ENCODE measurements at places on chromosomes 16 and 17. TPM values are rescaled to one million over a fixed set of nuclear protein-coding genes. Genes with fewer than 3 reads are reported as not detected.

DNA sequence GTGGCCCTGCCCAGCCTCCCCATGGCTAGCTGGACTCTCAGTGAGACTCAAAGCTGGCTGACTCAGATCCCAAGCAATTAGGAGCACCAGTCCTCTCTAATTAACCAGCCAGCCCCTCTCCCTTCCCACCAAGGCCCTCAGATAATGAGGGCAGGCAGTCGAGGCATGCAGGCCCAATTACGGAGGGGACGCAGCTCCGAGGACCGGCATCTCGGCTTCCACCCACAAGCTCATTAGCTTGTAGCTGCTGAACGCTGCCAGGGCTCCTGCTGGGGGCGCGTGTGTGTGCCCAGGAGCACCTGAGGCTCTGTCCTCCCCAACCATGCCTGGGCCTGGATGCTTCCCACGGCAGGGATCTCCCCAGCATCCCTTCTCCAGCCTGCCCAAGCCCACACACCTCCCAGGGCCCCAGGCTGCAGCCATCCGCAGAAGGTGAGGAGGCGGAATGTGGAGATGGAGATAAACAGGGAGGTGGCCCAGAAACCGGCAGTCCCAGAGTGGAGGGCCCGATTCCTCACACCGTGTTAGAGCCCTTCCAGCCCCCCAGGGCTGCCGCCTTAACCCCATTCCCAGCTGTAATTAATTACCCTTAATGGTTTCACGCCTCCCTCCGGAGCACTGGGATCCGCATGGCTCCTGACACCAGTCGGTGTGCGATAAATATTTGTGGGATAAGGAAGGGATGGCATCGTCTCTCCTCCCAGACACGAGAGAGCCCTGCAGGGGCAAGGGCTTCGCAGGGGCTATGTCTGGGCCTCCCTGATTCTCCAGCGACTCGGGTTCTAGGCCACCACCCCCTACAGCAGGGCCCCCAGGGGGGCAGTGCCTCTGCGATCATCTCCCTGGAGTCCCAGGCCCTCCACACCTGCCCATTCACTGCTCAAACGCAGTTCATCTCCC, 42.2 kb downstream of the RPH3AL start:
- no peak overlapping the region for H3K4me3 ChIP-seq
- H3K27me3 ChIP-seq, result no peaks in the 10 kb centered on the region
- no peak overlapping the region for H3K27ac ChIP-seq
- DNase-seq, result peak; percentile 47

DNA sequence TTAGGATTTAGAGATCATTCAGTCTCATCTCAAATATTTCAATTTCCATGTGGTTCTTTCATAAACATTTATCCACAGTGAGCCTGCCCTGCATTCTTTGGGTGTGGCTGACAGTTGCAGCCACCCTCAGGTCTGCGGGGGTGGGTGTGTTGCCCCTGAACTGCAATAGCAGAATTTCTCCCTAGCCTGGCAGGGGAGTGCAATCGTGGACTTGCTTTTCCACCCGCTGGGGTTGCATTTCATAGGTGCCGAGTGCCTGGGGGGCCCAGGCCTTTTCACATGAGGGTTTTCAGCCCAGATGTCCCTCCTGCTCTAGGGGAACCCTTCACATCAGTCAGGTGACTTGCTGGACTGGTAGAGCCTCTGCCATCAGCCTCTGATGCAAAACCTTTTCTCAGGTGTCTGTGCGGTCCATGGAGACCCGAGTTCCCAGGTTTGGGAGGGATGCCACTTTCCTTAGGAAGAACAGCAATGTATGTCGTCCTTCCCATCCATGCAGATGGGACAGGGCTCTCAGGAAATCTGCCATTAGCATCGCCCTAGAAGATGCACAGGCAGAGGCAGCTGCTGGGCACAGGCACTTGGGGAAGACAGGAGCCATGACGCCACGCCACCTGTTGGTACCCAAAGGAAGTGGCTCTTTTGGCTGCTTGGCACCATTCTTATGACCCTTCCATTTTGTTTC, 2.4 kb upstream of the USP36 start:
- H3K27ac ChIP-seq, result no peak overlapping the region
- DNase-seq, result no peak
- H3K36me3 ChIP-seq, result no peaks in the 10 kb centered on the region
- no peaks in the 10 kb centered on the region for H3K27me3 ChIP-seq
- no peak overlapping the region for H3K4me3 ChIP-seq

GRCh38 chr17:83078378-83079351, 744 bp upstream of the METRNL start:
- H3K36me3 ChIP-seq, result no peaks in the 10 kb centered on the region
- H3K27ac ChIP-seq, result peak overlapping the region; percentile 83
- peaks cover 33% of the 10 kb centered on the region for H3K4me1 ChIP-seq
- peak overlapping the region; percentile 91 for H3K4me3 ChIP-seq

DNA sequence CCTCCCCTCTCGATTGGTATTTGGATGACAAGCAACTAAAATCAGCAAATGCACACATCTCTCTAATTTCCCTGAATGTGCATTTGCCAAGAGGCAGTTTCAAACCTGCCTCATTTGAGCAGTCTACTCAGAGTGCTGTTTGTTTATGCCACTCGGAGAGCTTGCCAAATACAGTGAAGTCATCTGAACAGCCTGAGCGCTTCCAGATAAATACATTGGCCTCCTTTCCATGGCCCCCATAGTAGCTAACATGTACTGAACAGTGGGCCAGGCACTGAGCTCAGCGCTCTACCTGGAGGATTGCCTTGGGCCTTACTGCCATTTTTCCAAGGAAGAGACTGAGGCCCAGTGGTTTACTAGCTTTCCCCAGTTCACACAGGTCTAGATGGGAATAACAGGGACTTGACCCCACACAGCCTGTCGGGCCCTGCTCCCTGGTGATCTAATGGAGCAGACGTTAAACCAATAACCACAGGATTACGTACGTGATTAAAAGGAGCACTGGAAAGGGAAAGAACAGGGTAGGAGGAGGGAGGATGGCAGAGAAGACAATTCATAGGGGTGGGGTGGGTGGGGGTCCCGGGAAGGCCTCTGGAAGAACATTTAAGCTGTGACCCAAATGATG, 18.7 kb upstream of the ANKRD40CL start:
- no peak for DNase-seq
- H3K4me3 ChIP-seq, result no peak overlapping the region
- H3K36me3 ChIP-seq, result no peaks in the 10 kb centered on the region
- peaks cover 12% of the 10 kb centered on the region for H3K4me1 ChIP-seq

GRCh38 chr17:49327835-49328784, 33.9 kb downstream of the ZNF652 start:
- no peak for DNase-seq
- H3K4me3 ChIP-seq, result no peak overlapping the region
- H3K36me3 ChIP-seq, result no peaks in the 10 kb centered on the region
- no peak overlapping the region for H3K27ac ChIP-seq

- no peaks in the 10 kb centered on the region for H3K36me3 ChIP-seq
- H3K4me3 ChIP-seq, result no peak overlapping the region
- H3K4me1 ChIP-seq, result peaks cover 22% of the 10 kb centered on the region
- no peak overlapping the region for H3K27ac ChIP-seq
Measured at GRCh38 chr17:81931557-81932332, 4.2 kb upstream of the MAFG start.

The NME1 gene
- 18.6 TPM for total RNA-seq

The TSPAN10 gene
- 0.68 TPM for total RNA-seq

Measured in sigmoid colon (tissue), 7 donors.